ENCODE measurements at places on chromosomes 7 and 10. TPM values are rescaled to one million over a fixed set of nuclear protein-coding genes. Genes with fewer than 3 reads are reported as not detected.

- no peak for DNase-seq
Measured at GRCh38 chr7:66308411-66308810, 103.3 kb downstream of the TPST1 start.

DNA sequence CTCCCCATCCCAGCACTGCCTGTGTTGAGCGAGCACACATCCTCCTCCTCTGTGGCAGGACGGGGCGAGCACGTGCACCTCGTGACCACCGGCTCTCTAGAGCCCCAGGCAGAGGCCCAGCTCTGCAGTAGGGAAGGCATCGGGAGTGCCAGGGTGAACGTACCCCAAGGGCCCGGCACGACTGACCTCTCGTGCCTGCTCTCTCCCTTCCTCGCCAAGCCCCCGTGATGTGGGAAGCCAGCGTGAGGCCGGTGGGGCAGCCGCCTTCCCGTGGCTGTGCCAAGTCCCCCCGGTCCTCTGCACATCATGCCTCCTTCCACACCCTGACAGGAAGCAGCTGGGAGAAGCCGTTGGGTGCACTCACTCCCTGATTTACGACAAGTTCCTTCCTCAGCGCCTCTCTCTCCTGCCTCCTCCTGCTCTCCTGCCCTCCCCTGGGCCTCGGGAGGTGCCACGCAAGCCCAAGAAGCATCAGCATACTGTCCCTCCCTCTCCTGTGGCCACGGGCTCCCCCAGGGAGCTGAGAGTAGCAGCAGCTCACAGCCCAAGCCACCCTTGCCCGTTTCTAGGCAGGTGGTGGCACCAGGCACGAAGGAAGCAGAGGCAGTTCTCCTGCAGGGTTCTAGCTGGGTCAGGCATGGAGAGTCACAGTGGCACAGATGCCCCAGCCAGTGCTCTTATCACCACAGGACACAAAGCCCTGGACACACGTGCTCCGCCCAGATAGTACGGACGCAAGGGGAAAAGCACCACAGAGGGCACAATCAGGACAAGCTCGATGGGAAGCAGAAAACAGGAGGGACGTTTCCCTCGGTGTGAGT, 47.0 kb downstream of the AMZ1 start:
- no peak for DNase-seq

DNA sequence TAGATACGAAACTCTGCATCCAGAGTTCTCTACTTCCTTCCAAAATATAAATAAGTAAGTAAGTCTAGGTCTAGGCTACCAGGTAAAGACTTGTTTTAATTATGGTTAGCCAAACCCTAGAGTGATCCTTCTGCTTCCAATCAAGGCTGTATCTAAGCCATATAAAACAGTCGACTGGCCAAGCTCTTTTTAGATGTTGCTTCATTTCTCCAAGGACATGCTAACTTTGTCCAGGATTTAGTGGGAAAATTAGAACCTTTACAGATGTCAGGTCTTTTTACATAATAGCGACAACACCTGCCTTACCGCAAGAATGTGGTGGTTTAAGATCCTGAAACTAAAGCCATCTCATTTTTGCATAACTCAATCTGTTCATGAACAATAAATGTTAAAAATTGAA, 156.8 kb downstream of the NXPH1 start:
- DNase-seq: no peak

GRCh38 chr10:75639736-75640135, 208.3 kb downstream of the LRMDA start:
- DNase-seq: no peak

GRCh38 chr7:138089080-138089901, 13.0 kb downstream of the AKR1D1 start:
- DNase-seq: peak; percentile 80

GRCh38 chr10:96964131-96964530, 132.0 kb downstream of the LCOR start:
- no peak for DNase-seq

The ANKRD2 gene
- total RNA-seq: 31.3 TPM

DNA sequence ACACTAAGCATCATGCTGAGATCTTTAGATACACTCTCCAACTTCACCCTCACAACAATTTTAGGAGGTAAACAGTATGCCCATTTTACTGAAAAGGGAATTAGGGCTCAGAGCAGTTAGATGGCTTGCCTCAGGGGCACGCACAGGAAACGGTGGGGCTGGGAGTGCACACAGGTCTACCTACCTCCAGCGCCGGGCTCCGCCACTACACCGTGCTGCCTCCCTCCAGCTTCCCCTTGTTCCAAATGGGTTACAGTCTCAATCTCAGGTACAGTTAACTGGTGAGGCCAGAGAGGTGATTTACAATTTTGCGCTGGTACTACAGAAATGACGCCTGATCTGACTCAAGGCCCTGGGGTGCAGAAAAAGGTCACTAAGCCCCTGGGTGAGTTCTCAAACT, 142.0 kb downstream of the NOC3L start:
- DNase-seq: no peak

DNA sequence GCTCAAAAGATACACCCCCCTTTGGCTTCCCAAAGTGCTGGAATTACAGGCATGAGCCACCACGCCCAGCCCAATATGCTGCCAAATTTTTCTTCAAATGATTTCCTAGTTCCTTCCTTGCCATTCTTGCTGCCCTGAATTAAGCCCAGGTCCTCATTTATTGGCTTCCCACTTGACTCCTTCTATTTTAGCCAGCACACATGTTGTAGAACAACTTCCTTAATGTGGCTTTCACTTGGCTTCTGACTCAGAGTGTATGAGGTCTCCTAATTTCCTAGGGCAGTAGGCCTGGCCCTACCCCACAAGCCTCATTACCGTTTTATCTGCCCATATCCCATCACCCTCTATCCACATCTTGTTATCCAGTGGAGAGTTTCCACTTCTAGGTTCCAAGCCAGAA, 21.8 kb upstream of the HIPK2 start:
- no peak for DNase-seq

The ZNF479 gene
- not detected for total RNA-seq

GRCh38 chr10:114061789-114062188, 18.1 kb downstream of the ADRB1 start:
- DNase-seq: no peak

The ZNF239 gene
- 11.3 TPM for total RNA-seq

DNA sequence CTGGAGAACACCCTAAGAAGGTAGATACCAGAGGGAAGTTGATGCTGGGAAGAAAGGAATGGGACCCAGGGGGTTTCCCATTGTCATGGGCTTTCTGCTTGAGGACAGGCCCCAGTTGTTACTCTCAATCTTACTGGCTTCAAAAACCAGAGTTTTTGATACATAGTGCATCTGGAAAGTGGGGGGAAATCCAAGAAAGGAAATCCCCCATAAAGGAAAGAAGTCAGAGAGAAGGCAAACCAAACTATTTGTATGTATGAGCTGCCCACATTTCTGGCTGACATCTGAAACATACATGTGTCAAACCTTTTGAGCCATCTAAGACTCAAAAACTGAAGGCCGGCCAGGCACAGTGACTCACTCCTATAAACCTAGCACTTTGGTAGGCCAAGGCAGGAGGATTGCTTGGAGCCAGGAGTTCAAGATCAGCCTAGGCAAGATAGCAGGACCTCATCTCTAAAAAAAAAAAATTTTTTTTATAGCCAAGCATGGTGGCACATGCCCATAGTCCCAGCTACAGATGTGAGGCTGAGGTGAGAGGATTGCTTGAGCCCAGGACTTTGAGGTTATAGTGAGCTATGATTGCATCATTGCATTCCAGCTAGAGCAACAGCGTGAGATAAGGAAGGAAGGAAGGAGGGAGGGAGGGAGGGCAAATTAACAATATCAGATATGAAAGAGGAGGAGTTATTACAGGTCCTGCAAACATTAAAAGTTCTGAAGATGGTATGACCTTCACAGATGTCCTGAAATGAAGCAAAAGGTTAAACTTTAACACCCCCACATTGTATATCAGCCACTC, 6.7 kb upstream of the COA1 start:
- DNase-seq: no peak

- DNase-seq: no peak
Measured at GRCh38 chr10:114540236-114540635, 117.8 kb downstream of the ABLIM1 start.

DNA sequence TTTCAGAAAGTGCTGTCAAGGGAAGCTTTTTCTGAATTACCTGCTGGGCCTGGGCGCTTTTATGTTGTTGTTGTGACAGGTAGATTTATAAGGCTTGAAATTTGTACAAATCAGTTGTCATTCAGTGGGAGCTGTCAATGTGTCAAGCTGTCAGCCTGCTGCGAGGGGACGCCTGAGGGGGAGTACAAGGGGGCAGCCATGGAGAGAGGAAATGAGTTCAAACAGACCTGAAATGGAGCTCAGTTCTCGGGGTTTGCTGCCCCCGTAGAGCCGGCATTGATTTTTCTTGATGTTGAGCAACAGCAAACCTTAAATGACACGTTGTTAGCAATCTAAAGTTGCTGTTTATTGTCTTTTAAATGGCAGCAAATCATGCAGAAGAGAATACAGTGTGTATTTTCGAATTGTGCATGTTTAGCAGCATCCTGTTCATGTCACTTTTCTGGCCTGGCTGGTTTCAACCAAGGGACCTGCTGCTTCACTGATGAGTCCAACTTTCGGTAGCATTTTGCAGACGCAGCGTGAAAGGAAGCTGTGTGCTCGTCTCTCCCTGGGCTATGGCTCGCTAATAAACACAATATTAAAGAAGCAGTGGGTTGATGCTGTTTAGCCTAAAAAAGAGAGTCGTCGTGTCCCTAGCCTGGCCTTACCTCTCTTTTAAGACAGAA, 166.5 kb downstream of the LRMDA start:
- DNase-seq: no peak

- no peak for DNase-seq
Measured at GRCh38 chr7:29490094-29490607, 73.5 kb upstream of the PRR15 start.

- DNase-seq: peak; percentile 99
Measured at GRCh38 chr10:25747084-25747483, 186.9 kb upstream of the MYO3A start.

GRCh38 chr7:24963218-24963617, 16.8 kb downstream of the OSBPL3 start:
- DNase-seq: peak; percentile 91

- DNase-seq: no peak
Measured at GRCh38 chr7:130114374-130114773, 44.0 kb downstream of the KLHDC10 start.

- peak; percentile 61 for DNase-seq
Measured at GRCh38 chr10:104580774-104581675, 60.1 kb upstream of the SORCS3 start.

- DNase-seq: no peak
Measured at GRCh38 chr10:4329225-4329624, 496.8 kb upstream of the AKR1E2 start.

The VSIR gene
- total RNA-seq: 10.6 TPM

- peak; percentile 18 for DNase-seq
Measured at GRCh38 chr10:2244471-2244870, 507.1 kb upstream of the ADARB2 start.

The SPDYE11 gene
- not detected for total RNA-seq

DNA sequence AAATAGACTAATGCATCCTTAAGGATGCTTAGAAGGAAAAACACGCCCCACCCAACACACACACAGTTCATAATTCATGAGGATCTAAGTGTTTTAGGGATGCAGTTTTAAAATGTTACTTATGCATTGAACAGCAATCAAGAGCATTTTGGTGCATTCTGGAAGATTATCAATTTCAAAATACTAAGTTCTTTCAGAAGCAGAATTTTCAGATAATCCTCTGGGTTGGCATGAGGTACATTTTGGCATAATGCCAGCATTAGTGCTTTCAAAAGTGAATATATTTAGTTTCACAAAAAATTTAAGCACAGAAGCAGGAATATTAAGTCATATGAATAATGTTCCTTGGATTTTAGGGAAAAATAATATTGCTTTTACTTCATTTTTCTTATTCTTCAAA, 937.1 kb downstream of the REEP3 start:
- DNase-seq: no peak

- peak; percentile 64 for DNase-seq
Measured at GRCh38 chr7:137804836-137805235, 41.9 kb downstream of the DGKI start.

DNA sequence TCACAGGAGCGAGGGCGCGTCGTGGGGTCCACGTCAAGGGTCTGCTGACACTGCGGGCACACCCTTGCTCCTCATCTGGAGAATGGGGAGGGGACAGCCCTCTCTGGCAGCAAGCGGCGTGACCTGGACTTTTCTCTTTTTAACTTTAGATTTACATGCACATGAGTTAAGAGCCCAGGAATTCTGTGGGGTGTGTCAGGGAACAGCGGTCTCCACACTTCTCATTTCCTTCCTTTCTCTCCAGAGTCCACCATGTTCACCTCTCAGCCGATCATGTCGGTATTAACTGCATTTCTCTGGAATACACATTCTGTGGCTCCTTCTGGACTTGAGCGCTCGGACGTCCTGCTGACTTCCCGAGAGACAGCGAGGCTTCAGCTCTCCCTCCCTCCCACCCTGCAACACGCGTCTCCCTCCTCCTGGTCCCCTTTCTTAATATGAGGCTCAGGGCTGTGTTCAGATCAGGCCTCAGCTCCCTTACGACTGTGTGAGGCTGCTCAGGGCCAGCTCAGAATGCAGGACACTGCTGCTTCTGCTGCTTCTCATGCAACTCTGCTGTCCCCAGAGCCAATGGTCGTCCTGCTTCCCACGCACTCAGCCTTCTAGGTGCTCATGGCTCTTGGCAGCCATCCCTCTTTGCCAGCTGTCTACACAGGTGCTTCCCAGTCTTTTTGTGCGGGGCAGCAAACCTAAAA, 261.3 kb downstream of the ELFN1 start:
- no peak for DNase-seq

GRCh38 chr7:111180338-111180737, 89.4 kb downstream of the LRRN3 start:
- no peak for DNase-seq

DNA sequence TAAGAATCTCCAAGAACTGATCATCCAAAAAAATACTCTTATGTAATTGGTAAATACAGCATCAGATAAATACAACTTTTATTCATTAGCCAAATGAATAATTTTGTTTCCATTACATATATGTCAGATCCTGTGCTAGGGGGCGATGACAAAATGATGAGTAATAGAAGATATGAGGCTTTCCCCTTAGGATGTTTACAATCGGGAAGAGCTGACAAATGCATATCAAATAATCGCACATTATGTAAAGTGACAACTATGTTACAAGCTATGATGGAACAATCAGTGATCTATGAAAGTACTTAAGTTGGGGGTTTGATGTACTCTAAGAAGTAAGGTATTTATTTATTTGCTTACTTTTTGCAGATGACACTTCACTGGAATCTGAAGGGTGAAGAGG, 465.6 kb upstream of the VSTM2A start:
- DNase-seq: no peak

All from renal cortical epithelial cell (primary cell).